Effector memory CD4-positive, alpha-beta T cell (primary cell): ENCODE measurements at places on chromosomes 11 and 22.

- H3K36me3 ChIP-seq = no peaks in the 10 kb centered on the region
- H3K27me3 ChIP-seq = no peaks in the 10 kb centered on the region
- no peak overlapping the region for H3K27ac ChIP-seq
- no peak for DNase-seq
Measured at GRCh38 chr11:84673753-84674152, 953.4 kb downstream of the DLG2 start.

DNA sequence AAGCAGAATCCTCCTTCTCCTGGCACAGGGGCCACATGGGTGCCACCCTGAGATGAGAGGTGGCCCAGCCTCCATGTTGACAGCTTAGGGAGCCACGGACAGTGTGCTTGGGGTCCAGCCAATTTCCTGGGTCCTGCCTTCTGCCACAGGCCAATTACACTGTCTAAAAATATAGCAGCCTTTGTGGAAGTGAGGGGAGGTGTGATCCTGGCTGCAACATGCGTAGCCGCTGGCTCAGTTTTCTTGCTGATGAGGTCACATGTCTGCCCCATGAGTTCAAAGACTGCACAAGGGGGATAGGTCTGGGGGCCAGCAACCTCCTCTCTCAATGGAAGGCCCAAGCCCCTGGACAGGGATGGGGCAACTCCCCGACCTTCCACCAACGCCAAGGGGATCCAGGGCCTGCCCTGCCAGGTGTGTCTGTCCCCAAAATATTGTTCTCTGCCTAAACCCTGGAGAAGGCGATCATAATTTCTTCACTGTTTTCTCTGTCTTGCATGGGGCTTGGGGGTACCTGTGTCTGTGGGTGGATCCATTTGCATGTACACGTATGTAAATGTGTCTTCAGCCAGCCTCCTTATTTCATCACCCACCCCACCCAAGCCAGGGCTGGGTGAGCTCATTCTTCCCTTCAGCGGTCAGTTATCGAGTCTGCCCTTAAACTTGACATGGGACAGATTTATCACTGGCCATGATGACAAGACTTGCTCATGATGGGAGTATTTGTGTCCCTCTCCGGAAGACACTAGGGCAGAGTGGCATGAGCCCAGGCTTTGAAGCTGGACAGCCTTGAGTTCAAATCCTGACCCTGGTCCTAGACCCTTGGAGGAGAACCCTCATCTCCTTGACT lies 59.4 kb downstream of the OTOG start:
- DNase-seq = no peak
- no peak overlapping the region for H3K27ac ChIP-seq
- no peaks in the 10 kb centered on the region for H3K27me3 ChIP-seq
- H3K4me1 ChIP-seq = no peaks in the 10 kb centered on the region
- no peak overlapping the region for H3K4me3 ChIP-seq

DNA sequence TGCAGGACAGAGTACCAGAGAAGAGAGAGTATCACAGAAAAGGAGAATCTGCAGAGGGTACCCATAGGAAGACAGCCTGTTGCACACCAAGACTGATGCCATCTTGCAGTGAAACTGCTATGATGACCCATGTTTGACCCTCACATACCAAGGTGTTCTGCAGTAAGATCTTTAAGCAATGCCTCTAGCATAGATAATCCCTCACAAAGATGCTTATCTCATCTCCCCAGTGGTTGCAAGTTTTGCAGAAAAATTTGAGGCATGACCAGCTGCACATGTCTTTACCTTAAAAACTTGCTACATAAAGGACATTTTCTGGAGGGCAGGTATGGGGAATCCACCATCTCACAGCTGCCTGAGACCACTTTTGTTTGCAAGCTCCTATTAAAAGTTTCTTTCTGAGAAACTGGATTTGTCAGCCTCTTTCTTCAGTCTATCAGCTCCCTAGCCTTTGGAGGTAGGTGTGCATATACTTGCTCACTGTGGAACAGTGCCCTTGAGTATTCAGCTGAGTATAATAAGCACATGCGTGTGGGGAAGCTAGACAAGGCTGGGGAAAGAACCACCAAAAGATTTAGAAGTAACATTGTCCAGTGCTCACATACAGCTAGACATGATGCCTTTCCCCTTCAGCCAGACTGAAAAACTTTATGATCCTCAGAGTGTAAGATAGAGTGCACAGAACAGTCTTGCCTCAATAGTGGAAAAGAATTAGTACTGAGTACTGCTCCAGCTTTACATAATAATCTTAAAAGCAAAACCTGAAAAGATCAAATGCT lies 100.3 kb upstream of the TEAD1 start:
- no peaks in the 10 kb centered on the region for H3K4me1 ChIP-seq
- H3K4me3 ChIP-seq = no peak overlapping the region
- no peak for DNase-seq
- H3K36me3 ChIP-seq = no peaks in the 10 kb centered on the region
- peaks cover 3% of the 10 kb centered on the region for H3K27me3 ChIP-seq
- H3K27ac ChIP-seq = no peak overlapping the region

- peak within 1 kb of the TSS; percentile 73 for H3K4me3 ChIP-seq
- peaks cover 28% of the 10 kb centered on the region for H3K4me1 ChIP-seq
- DNase-seq = peak; percentile 58
Measured at GRCh38 chr11:17351510-17352176, at the start of gene NCR3LG1. Gene NCR3LG1 (plus strand): TSS chr11:17351800. CDS start chr11:17351970, 170 bp downstream.

GRCh38 chr11:20049231-20049630 lies 111.0 kb downstream of the DBX1 start:
- no peaks in the 10 kb centered on the region for H3K36me3 ChIP-seq
- H3K27me3 ChIP-seq = no peaks in the 10 kb centered on the region
- H3K4me1 ChIP-seq = no peaks in the 10 kb centered on the region
- no peak overlapping the region for H3K27ac ChIP-seq
- H3K4me3 ChIP-seq = no peak overlapping the region

- no peak for DNase-seq
- H3K36me3 ChIP-seq = no peaks in the 10 kb centered on the region
- no peak overlapping the region for H3K27ac ChIP-seq
- H3K4me3 ChIP-seq = no peak overlapping the region
- no peaks in the 10 kb centered on the region for H3K27me3 ChIP-seq
Measured at GRCh38 chr22:39115977-39116621, 19.1 kb downstream of the APOBEC3H start.

GRCh38 chr11:31757260-31757835 lies 53.8 kb downstream of the PAX6 start:
- H3K36me3 ChIP-seq = no peaks in the 10 kb centered on the region
- H3K4me3 ChIP-seq = no peak overlapping the region
- DNase-seq = no peak
- no peak overlapping the region for H3K27ac ChIP-seq
- H3K27me3 ChIP-seq = no peaks in the 10 kb centered on the region
- no peaks in the 10 kb centered on the region for H3K4me1 ChIP-seq

DNA sequence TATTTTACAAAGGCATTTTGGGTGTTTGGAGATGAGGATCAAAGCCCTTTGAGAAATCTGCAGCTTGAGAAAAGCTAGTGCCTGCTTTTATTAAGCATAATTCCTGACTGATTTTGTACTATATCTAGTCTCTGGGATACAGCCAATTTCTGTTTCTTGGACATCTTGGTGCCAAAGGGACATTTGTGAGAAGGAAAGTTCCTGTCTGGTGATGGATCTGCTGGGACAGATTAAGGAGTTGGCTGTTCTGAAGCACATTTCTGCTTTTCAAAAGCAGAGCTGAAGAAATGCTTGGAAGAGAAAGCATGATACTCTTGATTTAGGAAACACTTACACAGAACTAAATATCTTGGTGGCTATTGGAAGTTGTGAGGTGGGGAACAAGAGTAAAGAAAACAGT lies 254.6 kb upstream of the CCDC90B start:
- no peaks in the 10 kb centered on the region for H3K27me3 ChIP-seq
- no peak overlapping the region for H3K4me3 ChIP-seq
- DNase-seq = no peak
- no peaks in the 10 kb centered on the region for H3K36me3 ChIP-seq
- no peak overlapping the region for H3K27ac ChIP-seq

DNA sequence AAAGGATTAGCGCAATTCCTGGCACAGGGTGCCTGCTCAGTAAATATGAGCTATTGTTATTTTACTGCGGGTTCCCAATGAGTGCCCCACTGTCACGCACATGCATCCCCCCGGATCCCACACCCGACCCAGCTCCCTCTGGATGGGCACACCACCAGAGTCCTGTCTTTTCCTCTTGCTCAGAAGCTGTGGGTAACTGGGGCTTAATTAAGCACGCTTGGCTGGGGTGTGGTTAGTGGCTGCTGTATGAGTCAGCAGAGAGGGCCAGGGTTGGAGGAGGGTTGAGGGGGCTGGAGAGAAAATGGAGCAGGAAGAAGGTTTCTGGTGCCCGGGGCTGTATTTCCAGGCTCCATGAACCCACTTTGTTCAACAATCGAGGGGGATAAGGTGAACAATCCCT lies 30.3 kb upstream of the NECTIN1 start:
- H3K36me3 ChIP-seq = no peaks in the 10 kb centered on the region
- H3K27me3 ChIP-seq = no peaks in the 10 kb centered on the region
- no peaks in the 10 kb centered on the region for H3K4me1 ChIP-seq
- DNase-seq = no peak

GRCh38 chr22:39148727-39149535 lies 3.5 kb downstream of the CBX7 start:
- H3K27me3 ChIP-seq = no peaks in the 10 kb centered on the region
- H3K36me3 ChIP-seq = peaks cover 15% of the 10 kb centered on the region
- peak; percentile 67 for DNase-seq

GRCh38 chr11:27443227-27443626 lies 29.4 kb downstream of the LGR4 start:
- H3K27me3 ChIP-seq = no peaks in the 10 kb centered on the region
- DNase-seq = no peak
- no peak overlapping the region for H3K27ac ChIP-seq
- no peaks in the 10 kb centered on the region for H3K36me3 ChIP-seq
- no peaks in the 10 kb centered on the region for H3K4me1 ChIP-seq
- no peak overlapping the region for H3K4me3 ChIP-seq

- no peak overlapping the region for H3K27ac ChIP-seq
- no peak overlapping the region for H3K4me3 ChIP-seq
Measured at GRCh38 chr11:24755260-24755839, 258.5 kb downstream of the LUZP2 start.

GRCh38 chr11:40129266-40129665 lies 1330.2 kb downstream of the LRRC4C start:
- no peak overlapping the region for H3K27ac ChIP-seq
- DNase-seq = no peak
- no peaks in the 10 kb centered on the region for H3K4me1 ChIP-seq
- no peaks in the 10 kb centered on the region for H3K36me3 ChIP-seq
- H3K4me3 ChIP-seq = no peak overlapping the region

DNA sequence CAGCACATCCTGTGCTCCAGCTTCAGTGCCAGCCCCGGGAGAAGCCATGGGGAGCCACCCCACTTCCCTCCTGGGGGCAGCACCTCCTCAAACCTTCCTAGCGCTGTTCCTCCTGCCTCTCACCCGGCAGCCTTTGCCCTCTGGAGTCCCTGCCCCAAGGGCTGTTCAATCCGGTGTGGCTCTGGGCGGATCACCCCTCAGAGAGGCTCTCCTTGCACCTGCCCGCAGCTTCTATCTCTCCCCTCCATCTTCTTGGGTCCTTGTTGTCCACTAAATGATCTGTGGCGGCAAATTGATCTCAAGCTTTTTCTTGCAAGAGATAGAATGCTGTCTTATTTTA lies 18.1 kb upstream of the CDKN1C start:
- H3K4me3 ChIP-seq = no peak overlapping the region
- H3K27me3 ChIP-seq = no peaks in the 10 kb centered on the region
- H3K36me3 ChIP-seq = no peaks in the 10 kb centered on the region
- no peak for DNase-seq

DNA sequence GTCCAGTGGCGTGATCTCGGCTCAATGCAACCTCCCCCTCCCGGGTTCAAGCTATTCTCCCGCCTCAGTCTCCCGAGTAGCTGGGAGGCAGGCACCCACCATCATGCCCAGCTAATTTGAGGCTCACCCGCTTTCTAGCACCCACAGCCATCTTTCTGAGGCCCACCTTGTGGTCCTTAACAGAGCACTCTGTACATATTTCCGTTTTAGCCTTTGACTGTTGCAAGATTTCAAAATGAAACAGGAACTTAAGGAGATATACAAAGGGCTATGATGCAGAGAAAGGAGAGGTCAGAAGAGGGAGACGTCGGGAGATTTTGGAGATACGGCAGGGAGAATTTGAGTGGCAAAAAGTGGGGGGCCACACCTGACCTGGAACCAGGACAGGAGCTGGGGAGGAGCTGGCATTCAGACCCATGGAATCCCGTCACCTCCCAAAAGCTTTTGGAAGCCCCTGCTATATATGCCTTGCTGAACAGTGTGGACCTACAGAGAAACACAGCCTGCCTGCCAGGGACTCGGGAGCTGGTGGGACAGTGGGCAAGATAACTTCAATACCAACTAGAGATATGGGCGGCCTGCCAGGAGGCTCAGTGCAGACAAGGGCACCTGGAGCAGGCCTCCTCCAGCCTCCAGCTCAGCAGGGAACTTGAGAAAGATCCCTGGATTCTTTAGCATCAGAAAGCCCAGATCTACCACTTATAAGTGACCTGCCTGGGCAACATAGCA lies 8.0 kb upstream of the CLCF1 start:
- no peaks in the 10 kb centered on the region for H3K36me3 ChIP-seq
